ENCODE measurements at places on chromosomes 7 and 10.

DNA sequence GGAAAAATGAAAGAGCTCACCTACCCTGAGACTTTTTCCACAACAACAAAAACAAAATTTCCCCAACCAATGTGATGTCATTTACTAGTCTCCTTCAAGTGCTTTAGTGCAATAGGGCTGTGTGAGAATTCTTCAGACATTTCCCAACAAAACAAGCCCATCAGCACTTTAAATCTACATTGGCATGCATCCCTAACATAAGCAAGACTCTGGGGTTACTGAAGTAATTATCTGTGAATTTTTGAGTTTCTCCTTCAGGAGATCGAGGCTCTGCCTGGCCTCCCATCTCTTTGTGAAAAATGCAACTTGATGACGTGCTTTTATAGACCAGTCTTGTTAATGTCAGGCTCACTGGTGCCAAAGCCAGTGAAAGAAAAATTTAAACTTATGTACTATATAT lies 255.6 kb downstream of the GFRA1 start:
- no peak for DNase-seq

DNA sequence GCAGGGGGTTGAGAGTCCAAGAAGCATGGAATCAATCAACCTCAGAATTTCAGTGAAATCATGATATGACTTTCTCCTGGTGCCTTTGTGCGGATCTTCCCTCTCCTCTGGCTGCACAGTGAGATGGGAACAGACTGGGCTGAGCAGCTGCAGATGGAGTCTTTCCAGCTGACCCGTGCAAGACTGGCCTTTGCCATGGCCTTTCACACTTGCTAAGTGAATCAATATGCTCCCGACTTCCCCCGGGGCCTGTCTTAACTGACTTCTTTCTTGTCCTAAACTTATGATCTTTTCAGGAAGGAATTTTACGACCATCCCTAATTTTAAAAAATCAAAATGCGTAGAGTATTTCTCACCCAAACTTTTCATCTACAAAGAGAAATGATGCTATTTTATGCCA lies 469.9 kb downstream of the GALNT17 start:
- no peak for DNase-seq

DNA sequence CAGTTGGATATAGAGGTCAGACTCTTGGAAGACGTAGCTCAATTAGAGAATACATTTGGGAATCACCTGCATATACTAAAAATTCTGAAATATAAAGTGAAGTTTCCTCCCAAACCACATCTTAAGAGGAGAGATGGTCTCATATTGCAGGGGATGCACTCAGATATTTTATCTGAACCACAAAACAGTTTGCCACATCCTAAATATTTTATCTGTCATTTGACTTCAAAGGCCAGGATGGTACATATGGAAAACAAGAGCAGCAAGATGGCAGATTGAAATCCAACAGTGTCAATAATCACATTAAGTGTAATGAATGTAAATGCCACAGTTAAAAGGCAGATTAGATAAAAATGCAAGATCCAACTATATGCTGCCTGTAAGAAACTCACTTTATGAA lies 97.1 kb downstream of the GALNT11 start:
- DNase-seq: no peak

DNA sequence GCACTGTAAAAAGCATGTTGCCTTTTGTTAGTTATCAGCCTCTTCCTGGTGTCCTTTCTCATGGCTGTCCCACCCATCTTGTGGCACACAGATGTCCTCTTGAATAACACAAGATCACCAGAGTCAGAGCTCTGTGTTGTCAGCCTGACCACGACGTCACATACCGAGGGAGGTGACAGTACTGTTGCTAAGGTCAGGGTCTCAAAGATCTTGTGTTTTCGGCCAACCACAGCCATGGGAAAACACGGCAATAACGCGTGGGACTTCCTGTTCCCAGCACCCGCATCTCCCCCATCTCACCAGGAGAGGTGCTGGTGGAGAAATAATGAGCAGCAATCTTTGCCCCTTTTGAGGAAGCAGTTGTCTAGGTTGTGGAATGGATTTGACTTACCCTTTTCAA lies 40.4 kb downstream of the NPVF start:
- DNase-seq: no peak

DNA sequence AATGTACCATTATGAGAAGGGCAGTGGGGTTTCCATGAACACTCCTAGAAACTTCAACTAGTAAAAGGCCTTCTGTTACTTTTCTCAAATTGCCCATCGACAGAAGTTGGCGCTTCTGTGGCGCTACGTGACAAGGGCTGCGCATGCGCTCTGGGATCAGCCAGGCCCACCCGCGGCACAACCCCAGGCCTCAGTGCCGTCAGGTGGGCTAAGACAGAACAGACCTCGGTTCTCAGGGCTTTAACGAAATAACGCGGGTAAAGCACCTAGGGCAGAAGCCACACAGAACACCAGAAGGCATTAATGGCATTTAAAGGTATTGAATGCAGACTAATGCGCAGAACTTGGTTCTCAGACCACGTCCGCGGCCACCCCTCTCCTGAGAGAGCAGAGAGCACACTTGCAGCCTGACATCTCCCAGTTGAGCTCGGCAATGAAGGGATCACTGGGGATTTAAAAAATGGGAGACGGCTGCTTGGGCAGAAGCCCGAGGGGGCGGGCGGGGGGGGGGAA lies 67.6 kb upstream of the CTNNA3 start:
- peak; percentile 7 for DNase-seq

- no peak for DNase-seq
Observed at GRCh38 chr10:71812016-71812912, 38.8 kb downstream of the PSAP start.

DNA sequence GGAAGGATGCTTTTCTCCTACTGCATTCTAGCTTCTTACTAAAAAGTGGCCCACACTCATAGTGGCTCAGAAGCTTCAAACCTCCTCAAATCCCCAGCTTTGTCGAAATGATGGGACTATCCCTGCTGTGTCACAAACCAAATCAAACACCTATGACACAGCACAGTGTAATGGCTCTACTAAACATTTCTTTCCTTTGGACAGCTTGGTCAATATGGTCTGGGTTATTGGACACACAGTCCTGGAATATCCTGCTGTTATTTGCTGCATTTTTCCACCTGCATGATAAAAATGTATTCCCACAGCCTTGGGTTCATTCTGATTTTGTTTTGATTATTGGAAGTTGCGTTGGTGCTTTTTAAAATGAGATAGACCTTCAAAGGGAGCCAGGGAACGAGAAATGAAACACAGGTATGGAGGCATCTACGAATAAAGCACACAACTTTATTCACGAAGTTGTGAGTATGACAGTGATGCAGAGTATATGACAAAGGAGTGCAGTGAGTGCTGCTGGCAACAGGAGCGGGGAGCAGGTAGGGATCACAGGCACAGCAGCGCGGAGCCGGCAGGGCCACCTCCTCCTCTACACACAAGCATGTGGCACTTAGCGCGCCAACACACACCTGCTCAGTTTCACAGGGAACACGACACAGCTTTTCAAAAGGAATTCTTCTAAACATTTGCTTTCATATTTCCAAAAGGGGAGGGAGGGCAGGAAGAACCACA lies 26.5 kb upstream of the AFAP1L2 start:
- no peak for DNase-seq

DNA sequence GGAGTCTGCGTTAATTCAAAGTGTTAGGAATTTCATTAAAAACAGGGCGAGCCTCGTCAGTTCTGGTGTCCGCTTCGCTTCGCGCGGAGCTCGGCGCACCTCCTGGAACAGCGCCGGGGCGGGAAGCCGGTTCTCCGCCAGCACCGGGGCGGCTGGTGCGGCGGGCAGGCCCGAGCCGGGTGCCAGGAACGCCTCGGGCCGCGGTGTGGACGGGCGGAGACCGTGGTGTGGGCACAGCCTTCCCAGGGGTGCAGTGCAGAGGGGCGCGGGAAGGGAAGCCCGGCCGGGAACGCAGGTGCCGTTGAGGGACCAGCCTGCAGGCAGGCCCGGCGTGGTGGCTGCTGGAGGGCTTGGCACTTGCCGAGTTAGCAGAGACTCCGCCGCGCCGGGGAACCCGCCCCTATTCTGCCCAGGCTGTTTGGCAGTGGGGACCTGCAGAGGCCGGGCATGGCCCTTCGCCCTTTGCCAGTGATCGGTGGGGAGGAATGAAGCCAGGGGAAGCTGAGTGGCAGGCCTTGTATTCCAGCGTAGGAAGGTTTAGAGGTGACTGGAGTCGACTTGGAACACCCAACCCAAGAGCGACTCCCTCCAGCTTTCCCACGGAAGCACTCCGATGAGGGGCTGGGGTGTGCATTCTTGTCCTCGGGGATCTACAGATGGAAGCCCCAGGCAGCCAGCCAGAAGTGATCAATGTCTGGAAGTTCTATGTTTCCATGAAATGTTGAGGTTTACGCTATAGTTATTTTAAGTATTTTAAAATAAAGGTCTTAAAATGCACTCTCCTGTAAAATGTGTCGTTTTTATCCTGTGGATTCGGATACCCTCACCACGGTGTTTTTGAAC lies 945 bp upstream of the RHEB start:
- no peak for DNase-seq

DNA sequence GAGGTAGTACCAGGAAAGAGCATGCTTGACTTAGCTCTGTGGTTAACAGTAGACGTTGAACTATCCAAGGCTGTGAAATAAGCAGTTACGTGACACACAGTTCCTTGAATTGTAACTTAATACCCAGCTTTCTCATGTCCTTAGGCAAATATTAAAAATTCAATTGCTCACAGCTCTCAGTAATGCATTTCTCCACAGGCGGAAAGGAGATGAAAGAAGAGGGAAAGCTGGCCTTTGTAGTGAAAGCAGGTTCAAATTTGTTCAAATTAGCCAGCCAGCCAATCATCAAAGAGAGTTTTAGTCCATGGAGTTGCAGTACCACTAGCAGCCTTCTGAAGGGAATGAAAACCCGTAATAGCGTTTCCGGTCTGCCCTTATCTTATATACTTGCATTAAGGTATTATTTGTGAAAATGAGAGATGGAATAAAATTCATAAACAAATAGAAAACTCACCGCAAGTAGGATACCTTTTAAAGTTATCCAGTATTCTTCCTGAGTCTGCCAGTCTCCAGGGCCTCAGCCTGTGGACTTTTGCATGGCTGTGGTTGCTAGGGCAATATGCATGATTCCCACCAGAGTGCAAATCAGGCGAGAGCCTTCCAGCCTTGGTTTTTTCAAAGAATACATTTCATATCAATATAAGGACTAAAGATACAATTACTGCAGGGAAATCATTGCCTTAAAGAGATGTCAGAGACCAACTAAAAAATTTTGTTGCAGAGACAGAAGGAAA lies 795.5 kb downstream of the TNS3 start:
- DNase-seq: no peak

DNA sequence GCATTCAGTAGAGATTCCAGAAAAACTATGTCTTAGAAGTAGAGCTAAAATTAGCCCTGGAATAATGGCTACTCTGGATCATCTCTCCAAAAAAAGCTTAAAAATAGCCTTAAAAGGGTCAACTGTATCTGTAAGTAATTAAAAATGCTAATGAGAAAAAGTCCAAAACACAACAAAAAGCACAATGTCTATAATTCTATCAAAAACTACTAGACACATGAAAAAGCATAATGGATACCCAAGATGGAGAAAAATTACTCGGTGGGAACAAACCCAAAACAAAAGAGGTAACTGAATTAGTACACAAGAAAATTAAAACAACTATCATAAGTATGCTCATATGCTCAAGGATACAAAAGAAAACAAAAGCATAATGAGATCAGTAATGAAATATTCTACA lies 15.4 kb downstream of the ORC5 start:
- DNase-seq: no peak

DNA sequence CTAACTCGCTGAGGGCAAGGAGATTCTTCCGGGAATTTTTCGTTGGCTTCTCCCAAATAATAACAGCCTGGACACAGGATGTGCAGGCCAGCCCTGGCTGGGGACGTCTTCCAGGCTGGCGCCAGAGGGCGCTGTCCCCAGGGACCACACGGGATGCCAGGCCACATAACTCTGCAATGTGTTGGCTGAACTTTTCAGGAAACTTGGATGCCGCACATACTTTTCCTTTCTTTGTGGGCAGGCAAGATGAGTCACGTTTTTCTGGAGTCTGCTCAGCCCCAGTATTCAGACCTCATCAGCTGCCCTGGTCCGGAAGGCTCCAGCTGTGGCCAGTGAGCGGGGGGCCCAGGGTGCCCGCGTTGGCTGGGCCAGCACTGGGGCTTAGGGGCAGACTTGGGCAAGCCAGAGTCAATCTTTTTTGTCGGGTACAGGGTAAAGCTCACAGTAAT lies 122.7 kb downstream of the PRKAG2 start:
- peak; percentile 98 for DNase-seq

DNA sequence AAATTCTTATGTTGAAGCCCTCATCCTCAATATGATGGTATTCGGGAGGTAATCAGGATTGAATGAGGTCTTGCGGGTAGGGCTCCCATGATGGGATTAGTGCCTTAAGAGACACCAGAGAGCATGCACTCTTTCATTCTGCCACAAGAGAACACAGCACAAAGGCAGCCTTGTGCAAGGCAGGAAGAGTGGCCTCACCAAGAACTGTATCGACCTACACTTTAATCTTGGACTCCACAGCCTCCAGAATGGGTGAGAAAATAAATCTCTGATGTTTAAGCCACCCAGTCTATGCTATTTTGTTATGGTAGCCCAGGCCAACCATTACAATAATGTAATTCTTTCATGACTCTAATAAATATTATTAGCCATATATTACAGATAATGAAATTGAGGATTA lies 8.4 kb downstream of the SEM1 start:
- DNase-seq: no peak

GRCh38 chr7:24545215-24545614 lies 28.0 kb upstream of the PALS2 start:
- DNase-seq: no peak
